ENCODE measurements at places on chromosomes 6 and 20.

DNA sequence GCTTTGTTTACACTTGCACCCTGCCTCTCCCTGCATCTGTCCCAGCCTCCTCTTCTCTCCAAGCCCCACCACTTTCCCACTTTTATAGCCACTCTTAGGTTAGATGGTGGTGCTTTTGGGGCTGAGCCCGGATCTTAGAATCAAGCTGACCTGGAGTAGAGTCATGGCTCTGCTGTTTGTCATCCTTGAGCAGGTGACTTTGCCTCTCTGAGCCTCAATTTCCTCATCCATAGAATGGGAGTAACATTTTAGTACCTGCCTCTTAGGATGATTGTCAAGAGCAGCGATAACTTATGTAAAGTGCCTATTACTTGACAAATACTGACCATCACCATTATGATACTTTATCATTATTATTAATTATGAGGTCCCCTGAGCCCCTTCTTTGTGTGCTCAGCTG lies 48.2 kb downstream of the CPNE5 start:
- DNase-seq: no peak

GRCh38 chr6:3011592-3011991 lies 11.9 kb downstream of the NQO2 start:
- no peak for DNase-seq

- no peak for DNase-seq
Observed at GRCh38 chr20:26167499-26167898, 470.8 kb upstream of the ZNF337 start.

DNA sequence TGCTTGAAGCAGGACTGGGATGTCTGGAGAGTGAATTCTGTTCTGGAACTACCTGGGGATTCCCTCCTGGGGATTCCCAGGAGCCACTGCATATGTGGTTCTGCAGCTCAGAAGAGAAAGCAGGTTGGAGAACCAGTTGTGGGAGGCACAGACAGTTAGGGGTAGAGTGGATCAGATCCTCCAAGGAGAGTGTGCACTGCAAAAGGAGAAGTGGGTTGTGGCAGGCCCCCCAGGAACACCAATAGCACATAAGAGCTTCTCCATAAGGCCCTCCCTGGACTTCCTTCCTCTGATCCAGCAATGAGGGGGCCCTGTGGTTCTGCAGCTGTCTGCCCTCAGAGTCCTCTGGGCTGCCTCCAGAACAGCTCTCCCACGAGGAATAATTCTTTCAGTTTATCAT lies 369.2 kb upstream of the CNR1 start:
- DNase-seq: no peak

GRCh38 chr6:2768696-2769095 lies 3.5 kb downstream of the WRNIP1 start:
- no peak for DNase-seq

- DNase-seq: no peak
Observed at GRCh38 chr6:75199889-75200288, 6.0 kb downstream of the COL12A1 start.

DNA sequence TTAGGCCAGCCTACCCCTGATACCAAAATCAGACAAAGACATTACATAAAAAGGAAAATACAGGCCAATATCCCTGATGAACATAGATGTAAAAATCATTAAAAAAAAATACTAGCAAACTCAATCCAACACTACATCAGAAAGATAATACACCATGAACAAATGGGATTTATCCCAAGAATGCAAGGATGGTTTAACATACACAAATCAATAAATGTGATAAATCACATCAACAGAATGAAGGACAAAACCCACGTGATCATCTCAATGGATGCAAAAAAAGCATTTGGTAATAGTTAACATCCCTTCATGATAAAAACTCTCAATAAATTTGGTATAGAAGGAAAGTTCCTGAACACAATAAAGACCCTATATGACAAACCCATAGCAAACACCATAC lies 63.8 kb downstream of the SLC22A2 start:
- no peak for DNase-seq

DNA sequence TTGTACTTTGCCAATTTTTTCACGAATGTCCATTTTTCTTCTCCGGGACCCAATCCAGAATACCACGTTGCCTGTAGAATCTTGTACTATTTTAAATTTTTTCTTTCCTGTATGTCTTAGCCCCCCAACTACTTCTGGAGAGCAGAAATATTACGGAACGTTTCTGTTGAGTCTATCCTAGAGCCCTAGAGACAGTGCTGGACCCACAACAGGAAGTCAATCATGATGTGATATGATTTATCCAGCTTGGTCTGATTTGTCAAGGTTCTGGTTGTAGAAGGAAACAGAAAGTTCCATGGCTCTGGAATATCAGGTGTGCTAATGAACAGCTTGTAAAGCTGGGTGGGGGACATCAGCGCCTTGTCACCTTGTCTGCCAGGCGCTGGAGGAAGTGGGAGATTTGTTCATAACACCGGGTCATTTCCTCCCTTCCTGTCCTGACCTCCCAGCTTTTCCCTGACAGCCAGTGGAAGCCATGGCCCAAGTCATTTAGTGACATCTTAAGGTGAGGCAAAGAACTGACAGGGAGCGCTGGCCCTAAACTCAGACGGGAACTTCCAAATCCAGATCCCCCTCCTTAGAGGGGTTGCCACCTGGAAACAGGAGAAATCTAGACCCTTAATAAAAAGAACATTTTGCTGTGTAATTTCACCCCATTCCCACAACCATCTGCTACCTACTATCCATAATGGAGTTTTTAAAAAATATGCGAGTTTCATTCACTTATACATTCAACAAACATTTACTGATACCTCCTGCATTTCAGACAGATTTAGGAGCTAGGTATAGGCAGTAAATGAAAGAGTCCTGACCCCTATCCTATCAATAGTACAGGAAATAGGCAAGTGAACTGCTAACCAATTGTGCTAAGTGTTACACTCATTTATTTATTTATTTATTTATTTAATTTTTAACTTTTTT lies 130.5 kb downstream of the ZFP64 start:
- DNase-seq: no peak

DNA sequence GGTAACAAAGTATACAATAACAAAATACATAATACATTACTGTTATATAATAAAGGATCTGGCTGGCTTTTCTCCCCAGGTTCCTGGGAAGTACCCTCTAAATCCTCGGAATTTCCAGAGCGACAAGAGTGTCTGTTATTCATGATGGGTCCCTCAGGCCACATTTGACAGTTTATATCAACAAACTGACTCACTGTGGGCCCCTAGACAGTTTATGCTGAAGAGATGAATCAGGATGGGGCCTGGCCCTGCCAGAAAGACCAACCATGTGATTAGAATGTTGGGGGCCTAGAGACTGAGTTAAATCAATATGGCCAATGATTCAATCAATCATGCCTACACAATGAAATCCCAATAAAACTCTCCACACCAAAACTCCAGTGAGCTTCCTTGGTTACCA lies 13.5 kb downstream of the USP45 start:
- no peak for DNase-seq

DNA sequence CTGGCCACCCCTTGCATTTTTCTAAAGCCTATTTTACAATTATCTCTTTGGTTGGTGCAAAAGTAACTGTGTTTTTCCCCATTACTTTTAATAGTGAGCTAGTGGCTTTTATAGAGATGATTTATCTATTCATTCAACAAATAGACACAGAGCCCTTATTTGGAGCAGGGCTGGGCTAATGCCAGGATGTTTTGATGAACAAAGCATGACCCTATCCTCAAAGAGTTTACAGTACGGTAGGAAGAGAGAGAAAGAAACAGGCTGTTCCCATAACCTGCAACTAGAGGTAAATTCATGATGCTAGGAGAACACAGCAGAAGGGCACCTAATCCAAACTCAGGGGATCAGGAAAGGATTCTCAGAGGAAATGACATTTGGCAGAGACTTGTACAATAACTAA lies 37.3 kb upstream of the UST start:
- no peak for DNase-seq

DNA sequence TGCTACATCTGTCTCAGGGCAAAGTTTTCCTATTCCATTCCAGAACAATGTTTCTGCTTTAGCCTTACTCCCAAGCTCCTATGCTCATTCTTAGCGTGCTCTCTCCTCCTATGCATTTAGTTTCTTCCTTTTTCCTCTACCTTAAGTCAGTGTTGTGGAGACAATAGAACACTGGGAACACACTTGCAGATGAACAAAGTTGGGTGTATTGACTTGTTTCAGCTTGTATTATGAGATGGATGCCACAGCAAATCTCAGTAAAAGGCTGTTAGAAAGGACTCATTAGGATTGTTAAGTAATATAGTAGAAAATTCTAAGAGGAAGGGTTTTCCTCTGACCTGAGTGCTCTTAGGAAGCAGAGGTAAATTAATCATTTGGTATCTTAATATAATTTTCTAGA lies 48.4 kb downstream of the BMP5 start:
- no peak for DNase-seq

- DNase-seq: no peak
Observed at GRCh38 chr6:88403486-88403885, 237.3 kb upstream of the CNR1 start.

GRCh38 chr6:80158478-80158989 lies 52.1 kb downstream of the BCKDHB start:
- DNase-seq: no peak

- DNase-seq: no peak
Observed at GRCh38 chr6:31617010-31617409, 2.0 kb downstream of the AIF1 start.

DNA sequence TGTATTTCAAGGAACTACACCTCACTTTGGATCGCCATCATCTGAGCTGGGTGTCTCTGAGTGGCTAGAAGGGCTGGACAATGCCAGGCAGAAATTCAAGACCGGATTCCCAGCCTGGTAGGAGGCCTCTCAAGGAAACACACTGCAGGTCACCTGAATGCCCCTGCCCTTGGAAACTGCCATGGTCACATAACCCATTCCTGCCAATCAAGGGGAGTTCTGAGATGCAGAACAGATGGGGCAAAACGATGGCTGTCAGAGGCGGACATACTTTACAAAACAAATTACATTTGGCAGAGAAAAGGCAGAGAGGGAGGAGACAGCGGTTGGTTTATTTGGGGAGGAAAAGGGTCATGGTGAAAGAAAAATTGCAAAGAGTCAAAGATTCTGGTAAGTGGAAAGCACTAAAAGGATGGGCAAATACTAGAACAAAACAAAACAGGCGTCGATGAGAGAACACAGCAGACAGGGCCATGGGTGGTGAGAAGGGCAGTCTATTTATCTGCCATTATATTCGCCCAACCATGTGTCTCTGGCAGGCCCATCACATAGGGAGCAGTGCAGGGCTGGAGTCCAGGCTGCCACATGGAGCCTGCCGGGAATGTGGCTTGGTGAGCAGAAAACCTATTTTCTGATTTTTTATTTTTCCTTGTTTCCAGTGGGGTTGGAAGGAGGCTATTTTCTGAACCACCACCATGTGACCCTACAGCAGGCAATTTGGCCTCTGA lies 13.5 kb downstream of the BEND3 start:
- DNase-seq: no peak

DNA sequence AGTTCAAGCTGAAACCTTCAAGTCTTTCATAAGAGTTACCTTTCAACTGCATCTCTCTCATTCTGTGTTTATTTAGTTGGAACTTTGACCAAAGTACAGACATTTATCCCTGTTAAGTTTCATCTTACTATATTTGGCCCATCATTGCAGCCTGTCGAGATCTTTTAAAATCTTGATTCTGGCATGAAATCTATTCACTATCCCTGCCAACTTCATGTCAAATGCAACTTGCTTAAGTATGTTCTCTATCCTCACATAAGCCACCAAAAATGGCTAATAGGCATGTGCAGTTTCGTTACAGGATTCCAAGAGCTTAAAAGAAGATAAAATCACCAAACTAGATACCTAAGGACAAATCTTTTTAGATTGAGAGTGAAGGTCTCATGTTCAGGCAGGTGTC lies 117.5 kb upstream of the KCNQ5 start:
- DNase-seq: no peak

DNA sequence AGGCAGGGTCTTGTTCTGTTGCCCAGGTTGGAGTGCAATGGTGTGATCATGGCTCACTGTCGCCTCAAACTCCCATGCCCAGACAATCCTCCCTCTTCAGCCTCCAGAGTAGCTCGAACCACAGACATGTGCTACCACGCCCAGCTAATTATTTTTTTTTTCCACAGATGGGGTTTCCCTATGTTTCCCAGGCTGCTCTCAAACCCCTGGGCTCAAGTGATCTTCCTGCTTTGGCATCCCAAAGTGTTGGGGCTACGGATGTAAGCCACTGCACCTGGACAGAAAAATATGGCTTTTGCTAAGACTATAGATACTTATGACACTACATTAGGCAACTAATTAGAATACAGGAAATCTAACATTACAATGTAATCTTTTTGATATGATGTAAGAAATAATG lies 17.9 kb downstream of the RNF24 start:
- no peak for DNase-seq

GRCh38 chr20:49814057-49814694 lies 1.5 kb downstream of the SLC9A8 start:
- DNase-seq: no peak

DNA sequence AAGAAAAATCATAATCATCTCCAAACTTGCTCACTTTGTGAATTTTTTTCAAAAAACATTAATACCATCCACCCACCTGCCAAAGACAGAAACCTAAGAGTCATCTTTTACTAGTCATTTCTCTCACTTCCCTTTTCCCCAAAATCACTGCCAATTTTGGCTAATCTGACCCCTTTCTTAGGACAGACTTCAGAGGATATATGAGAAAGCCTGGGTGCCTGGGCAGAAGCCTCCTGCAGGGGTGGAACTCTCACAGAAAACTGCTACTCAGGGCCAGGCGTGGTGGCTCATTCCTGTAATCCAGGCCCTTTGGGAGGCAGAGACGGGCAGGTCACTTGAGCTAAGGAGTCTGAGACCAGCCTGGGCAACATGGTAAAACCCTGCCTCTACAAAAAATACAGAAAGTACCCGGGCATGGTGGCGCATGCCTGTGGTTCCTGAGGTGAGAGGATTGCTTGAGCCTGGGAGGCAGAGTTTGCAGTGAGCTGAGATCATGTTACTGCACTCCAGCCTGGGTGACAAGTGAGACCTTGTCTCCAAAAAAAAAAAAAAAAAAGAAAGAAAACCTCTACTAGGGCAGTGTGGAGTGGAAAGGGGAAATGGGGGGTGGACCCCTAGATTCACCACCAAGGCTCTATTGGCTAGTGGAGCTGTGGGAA lies 3.8 kb downstream of the DEK start:
- no peak for DNase-seq

GRCh38 chr20:45318386-45318939 lies 10.4 kb upstream of the MATN4 start:
- no peak for DNase-seq

DNA sequence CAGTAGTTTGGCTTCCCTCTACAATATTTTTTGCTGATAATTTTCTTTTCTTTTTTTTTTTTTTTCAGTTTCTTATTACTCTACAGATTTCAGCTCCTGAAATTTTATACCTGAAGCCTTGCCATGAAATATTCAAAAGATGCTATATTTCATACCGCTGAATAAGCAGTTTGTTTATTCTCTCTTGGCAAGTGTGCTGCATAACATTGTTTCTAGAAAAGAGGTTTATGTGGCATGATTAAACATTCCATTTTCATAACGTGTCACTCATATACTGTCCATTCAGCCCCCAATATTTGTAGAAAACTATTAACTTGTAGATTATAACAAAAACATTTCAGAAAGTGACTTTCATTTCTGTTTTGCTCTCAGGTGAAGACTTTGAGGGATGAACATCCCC lies 174.4 kb upstream of the NOX3 start:
- DNase-seq: no peak

GRCh38 chr20:34377072-34377847 lies 14.2 kb downstream of the ITCH start:
- no peak for DNase-seq

- no peak for DNase-seq
Observed at GRCh38 chr20:23192469-23192868, 106.3 kb upstream of the CD93 start.

GRCh38 chr20:43982886-43983285 lies 68.2 kb downstream of the TOX2 start:
- DNase-seq: no peak

GRCh38 chr20:20456741-20457140 lies 88.8 kb downstream of the INSM1 start:
- no peak for DNase-seq

Measured in GOT3 (cell line).